Thymus (tissue), 14 donors: ENCODE measurements at places on chromosomes 3 and 15. TPM values are rescaled to one million over a fixed set of nuclear protein-coding genes. Genes with fewer than 3 reads are reported as not detected.

Gene ROBO2
- polyA plus RNA-seq: 2.6 TPM

Gene GPR62
- polyA plus RNA-seq: 0.02 TPM

- DNase-seq: no peak
These were observed 346.8 kb downstream of the EPHA6 start for GRCh38 chr3:97161169-97161568.

- no peak for DNase-seq
These were observed 84.0 kb upstream of the PRR20G start for GRCh38 chr3:127371846-127372245.
